Activated CD8-positive, alpha-beta T cell treated with anti-CD3 and anti-CD28 coated beads, Interleukin-2, amount 10 ng/mL, durations not matched to agents 7 days and 5 days (primary cell): ENCODE measurements at places on chromosomes 5 and 9. TPM values are rescaled to one million over a fixed set of nuclear protein-coding genes. Genes with fewer than 3 reads are reported as not detected.

GRCh38 chr5:6185574-6185973 is 192.8 kb downstream of the MED10 start:
- DNase-seq = no peak

GRCh38 chr5:101346906-101347305 is 443.8 kb upstream of the ST8SIA4 start:
- DNase-seq = no peak

GRCh38 chr5:168528521-168529373 is at the start of gene FBLL1:
TSS of gene FBLL1 (plus strand) at chr5:168529305. CDS start at chr5:168529505, 200 bp downstream.
- DNase-seq = peak; percentile 48

- no peak for DNase-seq
Measured at GRCh38 chr5:24325306-24325832, 319.4 kb downstream of the CDH10 start.

- no peak for DNase-seq
Measured at GRCh38 chr9:106864373-106865143, 1.6 kb downstream of the ZNF462 start.

Gene RANBP17
- total RNA-seq = not detected

DNA sequence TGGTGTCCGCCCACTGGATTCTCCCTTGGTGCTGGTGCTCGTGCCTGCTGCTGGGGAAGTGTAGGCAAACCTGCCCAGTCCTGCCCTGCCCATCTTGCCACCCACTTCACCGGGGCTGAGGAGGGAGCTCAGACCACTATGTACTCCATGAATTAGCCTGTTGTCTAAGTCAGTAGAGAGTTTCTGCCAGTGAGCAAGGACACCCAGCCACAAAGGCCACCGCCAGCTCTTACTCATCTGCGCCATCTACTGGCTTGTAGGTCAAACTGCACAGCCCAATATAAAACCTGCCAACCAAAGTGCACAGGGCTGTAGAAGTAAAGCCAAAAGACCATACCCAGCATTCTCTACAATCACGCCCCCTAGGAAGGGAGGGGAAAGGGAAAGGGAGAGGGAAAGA is 102.3 kb downstream of the GLIS3 start:
- DNase-seq = no peak

- DNase-seq = no peak
Measured at GRCh38 chr5:86404256-86404655, 213.5 kb upstream of the COX7C start.

DNA sequence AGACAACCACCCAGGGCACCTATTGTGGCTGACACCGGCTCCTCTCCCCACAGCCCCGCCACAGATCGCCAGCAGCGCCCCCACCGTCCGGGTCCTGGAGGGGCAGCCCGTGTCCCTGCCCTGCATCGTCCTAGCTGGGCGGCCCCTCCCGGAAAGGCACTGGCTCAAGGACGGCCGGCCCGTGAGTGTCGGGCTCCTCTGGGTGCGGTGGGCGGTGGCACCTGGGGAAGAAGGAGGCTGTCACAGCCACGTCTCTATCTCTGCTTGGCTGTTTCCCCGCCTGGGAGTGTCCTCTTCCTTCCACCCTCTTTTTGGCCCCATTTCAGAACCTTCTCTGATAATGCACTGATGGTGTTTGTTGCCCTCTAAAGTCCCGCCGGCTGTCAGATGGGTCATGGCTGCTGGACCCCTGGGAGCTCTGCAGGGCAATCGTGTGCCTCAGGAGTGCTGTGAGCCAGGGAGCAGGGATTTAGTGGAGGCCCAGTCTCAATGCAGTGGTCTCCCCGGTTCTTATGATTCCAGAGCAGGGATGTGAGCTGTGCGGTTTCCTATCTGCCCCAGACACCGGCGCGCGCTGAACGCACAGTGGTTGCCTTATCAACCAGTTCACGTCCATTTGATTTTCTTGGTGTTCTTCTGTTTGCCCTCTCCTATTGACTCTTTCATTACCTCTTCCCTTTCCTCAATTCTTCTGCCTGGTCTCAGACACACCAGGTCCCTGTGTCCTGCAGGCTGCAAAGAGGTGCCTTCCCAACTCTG is 55.3 kb downstream of the HMCN2 start:
- DNase-seq = no peak

DNA sequence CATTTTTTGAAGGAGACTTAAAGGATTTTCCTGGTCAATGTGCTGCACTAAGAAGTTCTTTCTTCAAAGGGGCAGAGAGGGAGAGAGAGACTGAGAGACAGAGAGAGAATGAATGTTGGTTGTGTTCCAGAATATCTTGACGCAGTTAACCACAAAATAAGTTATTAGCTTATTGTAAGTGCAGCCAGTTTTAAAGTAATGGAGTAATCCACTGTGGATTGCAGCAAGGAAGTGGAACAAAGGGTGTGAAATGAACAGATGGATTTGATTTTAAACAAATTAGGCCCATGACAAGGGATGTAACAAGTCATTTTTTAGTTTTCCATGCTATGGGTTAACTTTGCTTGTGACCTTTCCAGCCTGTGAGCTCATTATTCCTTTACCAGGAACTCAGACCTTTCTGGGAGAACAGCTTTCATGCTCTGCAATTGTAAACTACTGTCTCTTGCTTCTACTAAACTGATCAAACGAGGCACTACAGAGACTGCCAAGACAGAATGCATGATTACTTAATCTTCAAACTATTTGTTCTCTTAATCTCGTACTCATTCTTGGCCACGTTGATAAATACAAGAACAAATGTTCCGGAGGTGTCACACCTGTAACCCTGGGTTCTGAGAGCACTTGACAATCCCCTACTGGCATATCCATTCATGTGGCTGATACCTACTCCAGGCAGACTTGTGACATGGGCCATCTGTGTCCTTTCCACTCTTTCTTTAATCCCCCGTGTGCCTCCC is 131.1 kb downstream of the TLE1 start:
- no peak for DNase-seq

Gene PCDHGA3
- not detected for total RNA-seq

DNA sequence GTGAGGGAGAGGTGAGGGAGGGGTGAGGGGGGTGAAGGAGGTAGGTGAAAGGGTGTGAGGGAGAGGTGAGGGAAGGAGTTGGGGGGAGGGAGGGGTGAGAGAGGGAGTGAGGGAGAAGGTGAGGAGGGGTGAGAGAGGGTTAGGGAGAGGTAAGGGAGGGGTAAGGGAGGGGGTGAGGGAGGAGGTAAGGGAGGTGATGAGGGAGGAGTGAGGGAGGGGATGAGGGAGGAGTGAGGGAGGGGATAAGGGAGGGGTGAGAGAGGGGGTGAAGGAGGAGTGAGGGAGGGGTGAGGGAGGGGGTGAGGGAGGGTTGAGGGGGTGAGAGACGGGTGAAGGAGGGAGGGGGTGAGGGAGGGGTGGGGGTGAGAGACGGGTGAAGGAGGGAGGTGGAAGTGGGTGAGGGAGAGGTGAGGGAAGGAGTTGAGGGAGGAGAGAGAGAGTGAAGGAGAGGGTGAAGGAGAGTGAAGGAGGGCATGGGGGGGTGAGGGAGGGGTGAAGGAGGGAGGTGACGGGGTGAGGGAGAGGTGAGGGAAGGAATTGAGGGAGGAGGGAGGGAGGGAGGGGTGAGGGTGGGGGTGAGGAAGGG is 18.5 kb downstream of the NINJ1 start:
- no peak for DNase-seq

GRCh38 chr9:136533775-136534157 is 12.1 kb downstream of the NOTCH1 start:
- DNase-seq = peak; percentile 84

DNA sequence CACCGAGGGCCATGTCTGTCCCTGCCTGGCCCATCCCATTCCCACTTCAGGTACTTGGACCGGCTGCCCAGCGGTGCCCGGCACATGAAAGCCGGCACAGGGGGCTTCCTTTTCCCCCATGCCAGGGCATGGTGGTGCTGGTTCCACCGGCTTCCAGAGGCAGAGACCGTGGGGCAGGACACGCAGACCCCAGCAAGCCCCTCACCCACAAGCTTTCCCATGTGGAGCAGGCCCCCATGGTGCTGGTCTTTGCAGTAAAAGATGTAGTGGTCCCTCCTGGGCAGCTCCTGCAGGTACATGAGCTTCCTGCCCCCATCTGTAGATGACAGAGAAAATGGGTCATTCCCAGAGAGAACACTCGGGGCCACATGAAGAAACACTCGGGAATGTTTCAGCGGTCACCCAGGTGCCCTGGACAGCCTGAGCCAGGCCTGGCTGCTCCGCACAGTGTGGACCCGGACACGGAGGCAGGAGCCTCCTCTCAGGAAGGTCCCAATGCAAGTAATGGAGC is 2.0 kb downstream of the OBP2B start:
- DNase-seq = no peak

- no peak for DNase-seq
Measured at GRCh38 chr9:88339317-88339716, 48.9 kb upstream of the SPIN1 start.

DNA sequence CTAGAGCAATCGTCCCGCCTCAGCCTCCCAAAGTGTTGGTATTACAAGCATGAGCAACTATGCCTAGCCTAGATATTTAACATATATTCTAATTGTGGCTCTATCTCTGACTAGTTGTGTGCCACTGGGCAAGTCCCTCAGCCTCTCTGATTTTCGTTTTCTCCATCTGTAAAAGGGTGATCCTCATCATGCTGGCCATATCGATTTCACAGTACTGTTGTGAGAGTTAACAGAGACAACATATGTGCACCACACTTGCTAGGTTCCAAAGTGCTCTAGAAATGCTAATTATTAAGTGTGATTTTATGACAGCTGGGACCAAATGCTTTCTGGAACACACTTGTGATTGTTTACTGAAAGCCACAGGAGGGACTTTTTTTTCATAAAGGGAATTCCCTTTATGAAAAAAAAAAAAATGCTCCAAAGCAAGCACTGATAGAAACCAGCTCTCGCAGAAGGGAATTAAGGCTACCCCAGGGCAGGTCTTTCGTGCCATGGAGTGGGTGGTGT is 78.5 kb upstream of the EPB41L4B start:
- DNase-seq = no peak

- peak; percentile 59 for DNase-seq
Measured at GRCh38 chr5:142798099-142798770, 28.1 kb downstream of the ARHGAP26 start.

GRCh38 chr5:91670122-91670521 is 287.0 kb upstream of the ARRDC3 start:
- DNase-seq = no peak

Gene TUT7
- total RNA-seq = 32.3 TPM

DNA sequence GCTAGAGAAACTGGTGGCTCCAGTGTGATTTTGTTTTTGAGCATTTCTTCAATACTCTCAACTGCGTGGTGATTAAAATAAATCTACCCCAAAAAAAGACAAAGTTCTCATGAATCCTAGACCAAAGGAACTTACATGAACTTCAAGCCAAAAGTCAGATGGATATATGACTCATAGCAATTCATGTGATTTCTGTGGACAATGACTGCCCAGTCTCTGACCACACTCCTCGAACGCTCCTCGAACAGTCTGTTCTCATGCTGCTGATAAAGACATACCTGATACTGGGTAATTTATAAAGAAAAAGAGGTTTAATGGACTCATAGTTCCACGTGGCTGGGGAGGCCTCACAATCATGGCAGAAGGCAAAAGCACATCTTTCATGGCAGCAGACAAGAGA is 46.4 kb upstream of the CEP78 start:
- no peak for DNase-seq

Gene EGFLAM
- total RNA-seq = not detected

DNA sequence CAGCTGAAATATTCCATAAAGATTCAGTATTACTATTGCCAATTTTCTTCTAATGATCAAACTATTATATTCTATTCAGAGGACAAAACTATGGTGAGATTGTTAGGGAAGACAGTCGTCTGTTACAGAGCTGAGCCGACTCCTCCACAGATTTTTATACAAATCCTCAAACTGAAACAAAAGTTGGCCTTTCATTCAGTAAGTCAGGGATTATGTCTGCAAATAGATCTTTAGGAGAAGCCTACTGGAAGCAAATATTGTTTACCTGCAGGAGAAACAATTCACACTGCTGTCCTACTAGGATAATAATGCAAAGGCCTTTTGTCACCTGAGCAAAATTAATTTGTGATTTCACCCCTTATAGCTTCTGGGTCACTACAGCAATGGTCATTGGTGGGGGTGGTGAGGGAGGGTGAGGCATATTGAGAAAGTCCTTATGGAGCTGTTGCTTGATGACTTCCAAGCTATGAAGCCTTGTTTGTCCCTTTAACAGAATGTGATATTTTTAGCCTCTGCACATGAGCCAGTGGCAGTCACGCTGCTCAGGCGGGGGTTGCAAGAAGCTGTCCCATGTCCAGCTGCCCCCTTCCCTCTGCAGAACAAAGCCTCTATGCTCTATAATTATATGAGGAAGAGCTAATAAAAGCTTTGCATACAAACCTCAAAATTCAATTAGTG is 200.5 kb upstream of the KLF9 start:
- DNase-seq = no peak

- DNase-seq = peak; percentile 39
Measured at GRCh38 chr9:79477955-79478771, 93.6 kb upstream of the TLE4 start.
